Fibroblast of gingiva (primary cell): ENCODE measurements at places on chromosomes 4 and X.

GRCh38 chrX:39465906-39466305 lies 631.9 kb downstream of the BCOR start:
- no peak for DNase-seq

DNA sequence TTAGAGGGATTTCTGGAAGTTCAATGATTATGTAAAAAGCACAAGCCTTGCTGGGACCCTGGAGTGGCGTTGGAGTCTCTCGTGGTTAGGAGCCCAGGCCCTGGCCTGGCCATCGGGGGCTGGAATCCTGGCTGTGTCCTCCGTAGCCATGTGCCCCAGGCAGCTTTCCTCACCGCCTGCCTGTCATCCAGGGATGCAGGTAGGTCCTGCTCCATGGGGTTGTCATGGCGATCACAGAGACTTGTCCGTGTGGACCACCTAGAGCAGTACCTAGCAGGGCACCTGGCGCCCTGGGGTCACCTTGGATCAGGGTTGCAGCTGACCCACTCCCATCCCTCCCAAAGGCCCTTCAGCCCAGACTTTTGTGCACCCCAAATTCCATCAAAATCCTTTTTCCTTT lies 30.2 kb upstream of the WFS1 start:
- no peak for DNase-seq

- DNase-seq, result peak; percentile 16
These were observed 45.2 kb downstream of the MAGEB17 start for GRCh38 chrX:16212436-16212835.

DNA sequence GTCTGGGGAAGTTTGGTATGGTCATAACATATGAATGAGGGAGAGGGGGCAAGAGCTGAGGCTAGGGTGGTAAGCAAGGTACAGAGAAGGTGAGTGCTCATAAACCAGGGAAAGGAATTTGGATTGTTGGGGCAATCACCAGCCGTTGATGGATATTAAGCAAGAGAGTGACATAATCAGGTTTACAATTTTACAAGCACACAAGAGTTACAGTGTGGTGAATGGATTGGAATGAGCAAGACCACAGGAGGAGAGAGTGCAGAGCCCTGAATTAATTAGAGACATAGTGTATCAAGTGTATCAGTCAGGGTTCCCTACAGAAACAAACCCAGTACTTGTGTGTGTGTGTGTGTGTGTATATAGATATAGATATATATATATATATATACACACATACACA lies 18.7 kb upstream of the FMR1NB start:
- DNase-seq, result no peak

- DNase-seq, result no peak
These were observed 98.0 kb downstream of the TRAPPC11 start for GRCh38 chr4:183757060-183757459.

DNA sequence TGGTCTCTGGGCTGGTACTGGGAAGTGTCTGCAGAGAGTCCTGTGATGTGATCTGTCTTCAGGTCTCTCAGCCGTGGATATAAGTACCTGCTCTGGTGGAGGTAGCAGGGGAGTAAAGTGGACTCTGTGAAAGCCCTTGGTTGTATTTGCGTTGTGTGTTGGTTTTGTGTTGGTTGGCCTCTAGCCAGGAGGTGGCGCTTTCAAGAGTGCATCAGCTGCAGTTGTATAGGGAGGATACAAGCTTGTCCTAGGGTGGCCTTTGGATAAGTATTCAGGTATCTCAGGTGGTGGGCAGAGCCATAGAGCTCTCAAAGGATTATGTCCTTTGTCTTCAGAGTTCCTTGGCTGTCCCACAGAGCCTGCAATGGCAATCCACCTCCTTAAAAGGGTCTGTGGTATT lies 111.6 kb downstream of the MAGEB17 start:
- DNase-seq, result no peak

GRCh38 chr4:183408796-183409195 lies 35.6 kb upstream of the CDKN2AIP start:
- DNase-seq, result no peak

GRCh38 chr4:1104647-1105046 lies 8.7 kb downstream of the RNF212 start:
- DNase-seq, result no peak

GRCh38 chr4:15233626-15234025 lies 194.2 kb upstream of the C1QTNF7 start:
- DNase-seq, result no peak

DNA sequence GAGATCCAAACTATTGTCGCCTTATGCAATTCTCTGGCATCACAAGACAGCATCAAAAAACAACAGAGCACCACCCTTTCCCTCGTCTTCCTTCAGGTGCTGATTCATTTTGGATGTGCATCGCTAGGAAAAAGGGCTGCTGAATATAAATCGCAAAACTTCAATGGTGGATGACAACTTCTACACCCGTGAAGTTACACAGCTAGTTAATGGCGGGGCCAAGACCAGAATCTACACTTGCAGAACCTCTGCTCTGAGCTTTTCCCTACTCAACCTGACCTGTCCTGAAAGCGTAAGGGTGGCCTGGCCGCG lies 674 bp downstream of the GNPDA2 start:
- DNase-seq, result peak; percentile 20

DNA sequence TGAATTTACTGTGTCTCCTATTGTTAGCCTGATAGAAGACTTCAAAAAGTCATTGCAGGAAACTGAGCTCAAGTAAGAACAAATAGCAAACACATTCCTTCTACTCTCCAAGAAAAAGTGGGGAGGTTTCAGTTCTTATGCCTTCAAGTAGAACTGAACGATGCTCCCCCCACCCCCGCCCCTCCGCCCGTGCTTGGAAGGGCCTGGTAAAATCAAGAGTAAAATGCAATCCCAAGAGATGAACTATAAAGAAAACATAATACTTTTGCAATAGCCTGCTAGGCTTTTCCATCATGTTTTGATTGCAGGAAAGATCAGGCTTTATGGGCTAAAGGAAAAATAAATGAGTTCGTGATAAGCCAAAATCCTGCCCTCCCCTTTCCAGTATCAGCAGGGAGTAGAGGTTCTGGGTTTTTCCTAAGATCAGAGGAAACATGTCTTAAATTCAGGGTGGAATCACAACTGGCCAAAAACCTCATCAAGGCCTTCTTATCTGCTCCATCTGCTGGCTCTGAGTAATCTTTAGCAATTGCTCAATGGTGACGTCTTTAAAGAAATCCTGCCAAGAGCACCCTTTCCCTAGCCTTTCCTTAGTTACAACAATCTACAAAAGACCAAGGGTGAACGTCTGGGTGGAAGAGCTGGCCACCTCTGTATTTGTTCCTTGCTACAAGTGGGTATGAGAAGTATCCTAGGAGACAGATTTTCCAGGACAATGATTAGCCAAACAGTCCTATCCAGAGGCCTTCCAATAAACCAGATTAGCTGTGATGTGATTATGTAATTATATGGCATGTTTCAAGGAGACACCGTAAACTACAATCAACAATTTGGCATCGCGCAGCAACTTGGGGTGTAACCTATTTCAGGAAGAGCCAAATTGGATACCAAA lies 66.3 kb upstream of the FAM9C start:
- peak; percentile 84 for DNase-seq

GRCh38 chrX:39377157-39377556 lies 575.9 kb downstream of the MID1IP1 start:
- DNase-seq, result no peak

DNA sequence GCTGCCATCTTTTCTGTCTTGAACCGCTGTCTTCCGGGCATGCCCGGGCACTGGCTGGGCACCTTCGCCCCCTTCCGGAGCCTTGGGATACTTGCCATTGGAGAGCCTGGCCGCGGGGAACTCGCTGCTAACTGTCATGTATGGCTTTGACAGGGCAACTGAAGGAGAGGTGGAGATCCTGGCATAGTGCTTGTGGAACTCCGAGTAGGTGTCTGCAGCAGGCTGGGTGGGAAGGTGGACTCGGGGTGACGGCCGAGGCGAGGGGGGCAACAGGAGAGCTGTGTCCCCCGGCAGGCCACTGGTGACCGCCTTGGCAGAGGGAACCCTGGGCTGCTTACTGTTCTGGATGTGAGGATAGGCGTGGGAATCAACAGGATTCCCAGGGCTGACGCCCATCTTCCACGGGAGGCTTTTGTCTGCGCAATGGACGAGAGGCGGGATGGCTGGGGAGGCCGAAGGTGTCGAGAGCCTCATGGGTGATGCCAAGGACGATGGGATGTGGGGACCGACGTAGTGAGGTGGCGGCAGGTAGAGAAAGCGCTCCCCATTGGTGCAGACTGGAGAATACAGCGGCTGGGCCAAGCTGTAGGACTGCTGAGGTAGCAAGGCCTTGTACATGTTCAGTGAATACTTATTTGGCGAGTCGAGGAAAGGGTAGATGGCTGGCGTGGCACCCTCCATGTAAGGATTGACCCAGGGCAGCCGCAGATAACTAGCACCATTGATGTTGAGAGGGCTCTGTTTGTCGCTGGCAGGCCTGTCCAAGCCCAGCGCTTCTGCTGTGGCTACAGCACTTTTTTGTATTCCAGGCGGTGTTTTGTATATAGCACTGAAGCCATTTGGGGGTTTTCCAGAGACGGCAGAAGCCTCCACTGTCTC lies 23.4 kb downstream of the BCOR start:
- no peak for DNase-seq

DNA sequence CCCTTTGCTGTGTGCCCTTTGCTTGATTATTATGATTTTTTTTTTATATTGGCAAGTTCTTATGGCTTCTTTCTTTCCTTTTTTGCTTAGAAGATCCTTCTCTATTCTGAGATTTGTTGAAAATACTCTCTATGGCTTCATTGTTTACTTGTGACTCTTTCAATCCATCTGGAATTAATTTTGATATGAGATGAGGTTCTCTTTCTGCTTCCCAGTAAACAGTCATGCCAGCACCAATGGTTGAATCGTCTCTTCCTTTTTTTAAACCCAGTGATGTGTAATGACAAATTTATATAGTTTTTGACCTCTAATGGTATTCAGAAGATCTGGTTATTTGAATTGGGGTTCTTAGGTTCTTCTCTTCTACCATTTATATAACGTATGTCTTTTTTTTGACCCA lies 121.8 kb downstream of the ARHGAP10 start:
- peak; percentile 80 for DNase-seq

DNA sequence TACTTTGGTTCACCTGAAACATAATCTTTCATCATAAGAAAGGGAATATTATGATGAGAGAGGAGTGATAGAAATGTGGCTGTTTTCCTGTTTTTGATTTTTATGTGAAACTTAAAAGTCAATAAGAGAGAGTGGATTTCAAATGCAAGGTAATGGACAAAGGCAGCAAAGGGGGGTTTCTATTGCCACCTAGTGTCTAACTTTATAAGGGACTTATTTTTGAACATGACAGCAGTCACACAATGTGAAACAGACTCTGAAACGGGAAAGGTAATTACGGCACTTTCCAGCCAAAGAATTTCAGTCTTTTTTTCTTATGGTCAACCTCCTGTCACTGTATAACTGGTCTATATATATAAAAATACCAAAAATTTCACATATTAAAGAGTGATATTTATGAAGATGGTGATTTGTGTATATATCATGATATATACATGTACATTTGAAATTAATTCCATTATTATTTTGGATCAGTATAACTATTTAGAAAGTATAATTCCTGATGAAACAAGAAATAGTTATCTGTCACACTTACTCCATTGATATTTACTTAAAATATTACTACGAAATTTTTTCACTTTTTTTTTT lies 127.1 kb downstream of the FBXO8 start:
- peak; percentile 29 for DNase-seq

GRCh38 chr4:74292111-74292870 lies 16.0 kb upstream of the EPGN start:
- DNase-seq, result no peak

DNA sequence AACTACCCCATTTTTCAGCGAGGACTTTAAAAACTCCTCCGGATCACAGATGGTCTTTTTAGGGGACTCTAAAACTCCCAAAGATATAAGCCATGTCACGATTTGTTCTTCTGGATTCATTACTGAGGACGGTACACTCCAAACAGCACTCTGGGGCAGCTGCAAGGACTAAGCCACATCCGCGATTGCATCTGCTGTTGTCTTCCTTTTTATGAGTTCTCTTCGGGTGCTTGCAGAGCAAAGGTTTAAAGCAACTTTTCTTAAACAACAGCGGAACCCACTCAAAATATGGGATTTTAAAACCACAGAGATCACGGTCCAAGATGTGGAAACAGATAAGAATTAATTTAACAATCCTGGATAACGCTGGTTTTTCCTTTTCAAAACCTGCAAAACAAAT lies at the start of gene ARHGEF6:
Gene ARHGEF6, minus strand, starts transcription at position 170 of the 400 bp plus-strand sequence. Its CDS starts 50 bp downstream, at position 120.
- no peak for DNase-seq

DNA sequence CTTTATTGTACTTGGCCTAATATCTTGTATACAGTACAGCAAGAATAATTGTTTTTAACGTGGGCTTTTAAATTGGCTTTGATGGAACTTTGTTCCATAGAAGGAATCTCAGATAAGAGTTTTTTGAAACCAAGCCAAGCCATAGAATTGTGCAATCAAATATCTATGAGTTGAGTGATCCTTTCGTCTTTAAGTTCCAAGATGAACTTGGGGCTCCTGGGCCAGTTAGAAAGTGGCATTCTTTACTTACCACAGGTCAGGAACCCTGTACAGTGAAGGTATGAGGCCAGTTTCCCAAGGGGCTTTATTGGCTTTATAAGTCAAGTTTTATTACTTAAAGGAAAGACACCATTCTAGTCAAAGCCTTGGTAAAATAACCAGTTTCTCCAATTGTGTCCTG lies 2104.2 kb downstream of the PCDH7 start:
- no peak for DNase-seq

GRCh38 chr4:4542774-4543485 lies 1.1 kb upstream of the STX18 start:
- DNase-seq, result peak; percentile 40
